ENCODE measurements at places on chromosomes 5 and 9.

DNA sequence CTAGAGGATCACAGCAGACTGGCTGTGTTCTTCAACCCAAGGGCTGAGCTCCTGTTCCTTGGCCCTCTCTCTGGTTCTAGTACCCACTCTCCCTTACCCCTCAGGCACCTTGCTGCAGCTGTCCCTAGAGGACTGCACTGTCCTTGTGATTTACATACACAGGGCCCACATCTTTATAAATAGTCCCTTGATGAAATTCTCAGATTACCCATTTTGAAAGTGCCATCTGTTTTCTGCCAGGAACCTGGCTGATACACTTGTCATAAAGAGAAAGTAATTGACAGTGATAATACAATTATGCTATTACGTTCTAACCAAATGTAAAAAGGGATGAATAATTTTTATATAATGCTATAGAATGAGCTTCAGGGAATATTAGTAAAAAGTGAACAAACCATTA lies 16.5 kb upstream of the SPARC start:
- no peak for DNase-seq

DNA sequence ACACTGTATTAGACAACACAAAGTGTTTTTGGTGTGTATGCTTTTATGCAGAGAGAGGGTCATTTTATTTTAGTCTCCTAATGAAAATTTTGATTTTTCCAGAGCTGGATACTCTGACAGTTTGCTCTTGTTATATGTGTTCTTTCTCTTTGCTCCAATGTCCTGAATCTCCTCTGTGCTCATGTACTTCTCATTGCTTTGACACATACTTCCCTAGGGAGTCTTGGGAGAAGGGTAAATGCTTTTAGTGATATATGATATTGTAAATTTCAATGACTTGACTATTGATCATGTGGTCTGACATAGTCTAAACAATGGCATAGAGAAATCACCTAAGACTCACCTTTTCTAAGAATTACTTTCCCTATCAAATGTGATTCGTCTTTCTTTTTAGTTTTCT lies 972.6 kb upstream of the EDIL3 start:
- no peak for DNase-seq

DNA sequence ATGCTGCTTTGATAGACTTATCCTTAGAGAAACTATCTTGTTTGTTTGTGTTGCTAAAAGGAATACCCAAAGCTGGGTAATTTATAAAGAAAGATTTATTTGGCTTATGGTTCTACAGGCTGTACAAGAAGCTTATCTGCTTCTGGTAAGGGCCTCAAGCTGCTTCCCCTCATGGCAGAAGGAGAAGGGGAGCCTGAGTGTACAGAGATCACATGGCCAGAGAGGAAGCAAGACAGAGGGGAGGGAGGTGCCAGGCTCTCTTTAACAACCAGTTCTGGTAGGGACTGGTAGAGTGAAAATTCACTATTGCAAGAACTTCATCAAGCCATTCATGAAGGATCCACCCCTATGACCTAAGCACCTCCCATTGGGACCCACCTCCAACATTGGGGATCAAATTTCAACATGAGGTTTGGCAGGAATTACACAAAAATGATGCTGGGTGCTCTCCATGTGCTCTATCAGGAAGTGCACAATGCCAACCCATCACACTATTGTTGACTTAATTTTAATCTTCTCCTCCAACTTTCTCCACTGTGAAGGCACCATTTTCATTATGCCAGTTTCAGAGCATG lies 115.1 kb upstream of the SHB start:
- DNase-seq = peak; percentile 35

DNA sequence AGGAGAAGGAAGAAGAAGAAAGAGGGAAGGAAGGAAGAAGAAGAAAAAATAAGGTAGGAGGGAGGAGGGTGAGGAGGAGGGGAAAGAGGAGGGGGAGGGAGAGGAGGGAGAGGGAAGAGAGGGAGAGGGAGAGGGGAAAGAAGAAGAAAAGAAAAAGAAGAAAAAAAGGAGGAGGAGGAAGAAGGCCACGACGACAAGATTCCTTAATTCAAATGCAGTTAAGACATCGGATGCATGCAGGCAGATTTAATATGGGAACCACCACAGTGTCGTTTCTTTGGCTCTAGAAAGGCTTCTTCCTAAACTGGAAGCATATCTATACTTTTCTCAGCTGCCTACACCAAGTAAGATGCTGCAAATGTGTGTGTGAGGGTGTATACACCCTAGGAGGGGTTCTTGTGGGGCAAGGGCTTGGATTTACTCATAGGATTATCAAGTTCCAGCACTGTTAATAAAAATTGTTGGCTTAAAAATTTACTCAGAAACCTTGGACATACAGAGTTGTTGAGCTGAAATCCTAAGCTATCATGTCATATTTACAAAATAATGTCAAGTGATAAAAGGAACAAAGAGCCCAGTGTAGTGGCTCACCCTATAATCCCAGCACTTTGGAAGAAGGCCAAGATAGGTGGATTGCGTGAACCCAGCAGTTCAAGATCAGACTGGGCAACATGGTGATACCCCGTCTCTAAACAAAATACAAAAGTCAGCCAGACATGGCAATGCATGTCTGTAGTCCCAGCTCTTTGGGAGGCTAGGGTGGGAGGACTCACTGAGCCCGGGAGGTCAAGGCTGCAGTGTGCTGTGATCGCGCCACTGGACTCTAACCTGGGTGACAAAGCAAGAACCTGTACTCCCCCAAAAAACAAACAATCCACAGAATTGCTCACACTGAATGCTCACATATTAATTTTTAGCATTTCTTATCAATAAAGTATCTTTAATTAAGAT lies 108.5 kb downstream of the UBAP2 start:
- no peak for DNase-seq

DNA sequence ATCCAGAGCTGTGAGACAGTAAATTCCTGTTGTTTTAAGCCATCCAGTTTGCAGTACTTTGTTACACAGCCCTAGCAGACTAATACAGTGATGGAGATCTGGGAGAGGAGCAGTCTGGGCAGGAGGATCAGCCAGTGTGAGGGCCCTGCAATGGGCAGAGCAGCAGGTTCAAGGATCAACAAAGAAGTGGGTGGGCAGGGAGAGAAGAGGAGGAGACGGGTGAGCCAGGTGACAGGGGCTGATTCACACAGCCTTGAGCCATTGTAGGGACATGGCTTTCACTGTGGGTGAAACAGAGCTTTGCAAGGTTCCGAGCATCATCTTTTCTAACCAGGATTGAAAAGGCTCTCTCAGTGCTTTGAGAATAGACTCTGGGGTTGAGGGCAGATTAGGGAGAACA lies 88.2 kb upstream of the MVB12B start:
- no peak for DNase-seq
